NCI-H526 (cell line): ENCODE measurements at places on chromosomes 12 and 14.

DNA sequence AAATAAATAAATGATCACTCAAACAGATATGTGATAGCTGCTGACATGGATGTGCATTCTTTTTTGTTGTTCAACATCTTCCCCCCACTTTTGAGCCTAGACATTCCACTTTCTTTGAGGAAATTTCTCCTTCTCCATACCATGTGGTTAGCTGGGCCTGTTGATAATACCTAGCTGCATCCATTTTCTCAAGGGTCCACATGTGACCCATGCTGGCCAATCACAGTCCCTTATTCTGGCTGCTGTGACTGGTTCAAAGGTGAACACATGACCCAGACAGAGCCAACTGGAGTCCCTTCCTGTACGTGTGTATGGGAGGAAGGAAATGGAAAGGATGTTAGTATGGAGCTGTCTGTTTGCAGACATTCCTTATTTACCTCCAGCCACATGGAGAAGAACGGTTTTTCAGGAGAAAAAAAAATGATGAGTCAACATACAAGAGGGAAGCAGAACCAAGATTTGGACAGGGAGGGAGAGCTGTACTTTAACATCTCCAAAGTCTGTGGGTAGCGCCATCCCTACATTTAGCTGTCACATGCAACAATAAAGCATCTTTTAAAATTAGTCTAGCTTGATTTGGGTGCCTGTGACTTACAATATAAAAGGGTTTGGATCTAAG lies 391.7 kb upstream of the TBX3 start:
- DNase-seq, result no peak

DNA sequence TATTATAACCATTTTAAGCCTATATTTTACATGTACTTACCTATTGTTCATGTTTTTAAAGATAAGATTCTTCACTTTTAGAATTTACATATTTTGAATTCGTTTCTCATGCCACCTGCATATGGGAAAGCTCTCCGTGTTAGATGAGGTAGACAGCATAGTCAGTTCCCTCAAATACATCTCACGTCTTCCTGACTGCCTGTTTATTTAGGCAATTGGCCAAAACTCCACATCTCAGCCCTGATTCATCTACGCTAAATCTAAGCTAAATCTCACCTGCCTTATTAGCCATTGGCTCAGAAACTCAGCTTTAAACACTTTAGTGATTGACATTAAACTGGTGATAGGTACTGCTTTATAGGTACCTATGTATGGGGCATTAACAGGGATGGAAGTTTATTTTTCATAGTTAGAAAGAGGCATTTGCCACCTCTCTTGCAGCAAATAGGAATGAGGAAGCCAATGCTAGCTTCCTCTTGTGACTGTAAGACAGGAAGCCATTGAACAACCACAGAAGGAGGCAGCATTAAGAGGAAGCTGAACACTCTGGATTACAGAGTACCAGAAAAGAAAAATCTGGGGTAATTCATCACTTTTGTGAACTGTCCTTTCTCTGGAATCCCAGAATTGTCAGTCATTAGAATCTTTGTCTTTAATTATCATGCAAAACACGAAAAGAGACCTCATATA lies 111.9 kb downstream of the LRFN5 start:
- no peak for DNase-seq

GRCh38 chr12:45336762-45337596 lies 121.1 kb downstream of the ANO6 start:
- DNase-seq, result no peak

- DNase-seq, result no peak
These were observed 37.8 kb downstream of the LLPH start for GRCh38 chr12:66092559-66093269.

DNA sequence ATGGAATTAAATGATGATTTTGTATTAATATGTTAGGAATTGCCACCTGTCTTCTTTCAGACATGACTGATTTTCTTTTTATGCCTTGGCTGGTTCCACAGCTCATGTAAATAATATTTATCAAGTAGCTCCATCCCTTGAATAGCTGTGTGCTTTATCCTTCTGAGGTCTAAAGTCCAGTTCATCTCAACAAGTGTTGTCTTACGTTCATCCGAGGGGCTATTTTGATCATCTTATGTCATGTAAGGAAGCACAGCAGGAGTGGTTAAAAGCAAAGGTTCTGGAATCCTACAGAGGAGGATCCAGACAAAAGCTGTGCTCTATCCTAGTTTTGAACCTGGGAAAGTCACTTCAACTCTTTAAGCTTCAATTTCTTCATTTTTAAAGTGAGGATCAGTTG lies 123.7 kb upstream of the ATP2B1 start:
- no peak for DNase-seq

DNA sequence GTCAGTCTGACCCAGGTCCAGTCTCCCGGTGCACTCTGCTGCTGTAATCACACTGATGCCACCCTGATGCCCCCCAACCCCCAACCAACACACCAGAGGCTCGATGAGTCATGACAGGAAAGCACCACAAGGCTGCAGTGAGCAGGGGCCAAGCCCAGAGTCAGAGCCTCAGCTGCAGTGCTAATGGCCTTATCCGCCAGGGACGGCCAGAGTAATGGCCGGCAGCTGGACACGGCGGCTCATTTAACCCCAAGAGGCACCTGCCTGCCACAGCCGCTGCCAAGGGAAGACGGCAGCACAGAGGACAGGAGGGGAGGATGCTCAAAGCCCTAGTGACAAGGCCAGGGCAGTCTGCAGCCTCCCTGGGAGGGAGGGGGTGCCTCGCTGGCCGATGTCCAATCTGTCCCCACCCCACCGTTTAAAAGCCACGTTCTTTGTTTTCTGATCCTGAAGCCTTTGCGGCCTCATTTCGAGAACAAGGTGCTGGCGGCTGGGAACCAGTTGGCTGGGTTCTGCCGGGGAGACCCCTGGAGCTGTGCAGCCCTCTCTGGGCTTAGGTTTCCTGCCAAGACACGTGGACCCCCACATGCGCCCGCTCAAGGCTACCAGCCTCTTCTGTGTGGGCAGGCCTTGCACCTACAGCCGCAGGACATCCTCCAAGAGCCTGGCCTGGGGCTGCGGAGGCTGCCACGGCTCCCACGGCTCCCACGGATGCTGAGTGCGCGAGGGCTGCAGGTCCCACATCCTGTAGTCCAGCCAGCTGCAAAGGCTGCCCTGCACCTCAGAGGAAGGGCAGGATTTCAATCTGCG lies 13.1 kb downstream of the CCDC85C start:
- DNase-seq, result no peak

GRCh38 chr14:92698393-92698792 lies 50.0 kb downstream of the LGMN start:
- DNase-seq, result no peak

GRCh38 chr14:40371011-40371410 lies 938.8 kb upstream of the FBXO33 start:
- no peak for DNase-seq

- DNase-seq, result no peak
These were observed 283.5 kb upstream of the RGS6 start for GRCh38 chr14:71648725-71649124.
